ENCODE measurements at places on chromosomes 16 and 17.

GRCh38 chr17:80259457-80260068, 1.1 kb upstream of the RNF213 start:
- DNase-seq: peak; percentile 61

- no peak for DNase-seq
Measured at GRCh38 chr17:52025236-52025635, 133.3 kb downstream of the CA10 start.

- no peak for DNase-seq
Measured at GRCh38 chr17:34411646-34412421, 48.8 kb upstream of the CCL1 start.

- DNase-seq: peak; percentile 60
Measured at GRCh38 chr16:89289428-89290395, 72.2 kb downstream of the ZNF778 start.

GRCh38 chr16:23700509-23700908, 12.5 kb downstream of the ERN2 start:
- DNase-seq: no peak

- no peak for DNase-seq
Measured at GRCh38 chr17:43399839-43400328, 1.1 kb downstream of the ARL4D start.

DNA sequence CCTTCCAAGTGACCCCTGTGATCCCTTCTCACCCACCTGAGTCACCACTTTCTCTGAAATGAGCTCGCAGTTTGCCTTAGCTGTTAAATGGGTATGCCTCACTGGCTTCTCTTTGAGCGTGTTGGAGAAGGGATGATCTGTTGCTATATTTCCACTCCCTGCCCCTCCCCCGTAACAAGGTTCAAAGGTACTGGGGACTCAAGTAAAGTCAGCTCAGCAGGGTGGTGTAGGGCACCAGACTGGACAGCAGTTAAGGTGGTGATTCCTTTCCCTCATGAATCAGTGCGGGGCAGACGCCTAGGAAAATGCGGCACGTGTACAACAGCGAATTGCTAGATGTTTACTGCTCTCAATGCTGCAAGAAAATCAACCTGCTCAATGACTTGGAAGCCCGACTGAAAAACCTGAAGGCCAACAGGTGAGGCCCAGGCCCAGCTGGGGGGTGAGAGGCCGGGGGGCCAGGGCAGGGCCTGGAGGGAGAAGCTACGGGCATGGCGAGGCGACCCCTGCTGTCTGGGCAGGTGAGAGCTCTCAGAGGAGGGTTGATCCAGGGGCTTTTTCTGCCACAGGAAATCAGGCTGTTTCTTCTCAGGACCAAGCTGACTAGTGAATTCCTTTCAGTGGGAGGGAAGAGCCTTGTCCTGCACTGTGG, 130.3 kb downstream of the RAB11FIP4 start:
- no peak for DNase-seq

DNA sequence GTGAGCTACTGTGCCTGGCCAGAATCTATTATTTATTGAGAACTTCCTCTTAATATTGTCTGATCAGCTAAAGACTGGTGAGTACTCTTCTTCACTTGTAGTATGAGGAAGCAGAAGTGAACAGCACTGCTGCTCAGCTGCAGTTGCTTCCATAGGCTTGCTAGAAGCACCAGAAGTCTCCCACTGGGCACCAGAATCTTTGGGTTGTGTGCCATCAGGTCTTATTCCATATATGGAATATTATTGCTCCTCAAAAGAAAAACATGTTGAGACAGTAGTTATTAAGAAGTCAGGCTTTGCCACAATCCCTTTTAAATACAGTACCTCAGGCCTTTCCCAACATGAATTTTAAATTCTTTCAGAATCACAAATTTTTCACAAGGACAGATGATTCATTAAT, 17.2 kb downstream of the SNTB2 start:
- no peak for DNase-seq

DNA sequence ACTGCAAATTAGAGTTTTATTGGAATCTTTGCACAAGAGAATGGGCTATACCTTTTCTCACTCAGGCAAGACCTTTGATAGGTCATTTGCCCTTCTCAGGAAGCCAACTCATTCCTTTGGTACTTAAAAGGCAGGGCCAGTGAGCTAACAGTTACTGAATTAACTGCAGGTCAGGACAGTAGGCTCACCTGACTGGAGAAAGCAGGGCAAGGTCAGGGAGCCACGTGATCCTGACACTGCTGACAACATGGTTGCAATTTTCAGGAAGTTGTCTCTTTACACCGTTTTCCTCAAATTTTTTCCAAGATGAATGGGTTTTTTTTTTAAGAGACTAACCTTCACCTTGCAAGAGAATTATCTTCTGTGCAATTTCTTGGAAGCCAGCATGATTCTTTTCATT, 21.1 kb downstream of the CPSF4L start:
- no peak for DNase-seq
